ENCODE measurements at places on chromosomes 12 and 14. TPM values are rescaled to one million over a fixed set of nuclear protein-coding genes. Genes with fewer than 3 reads are reported as not detected.

- DNase-seq = no peak
These were observed 7.8 kb downstream of the GON7 start for GRCh38 chr14:93199031-93199430.

DNA sequence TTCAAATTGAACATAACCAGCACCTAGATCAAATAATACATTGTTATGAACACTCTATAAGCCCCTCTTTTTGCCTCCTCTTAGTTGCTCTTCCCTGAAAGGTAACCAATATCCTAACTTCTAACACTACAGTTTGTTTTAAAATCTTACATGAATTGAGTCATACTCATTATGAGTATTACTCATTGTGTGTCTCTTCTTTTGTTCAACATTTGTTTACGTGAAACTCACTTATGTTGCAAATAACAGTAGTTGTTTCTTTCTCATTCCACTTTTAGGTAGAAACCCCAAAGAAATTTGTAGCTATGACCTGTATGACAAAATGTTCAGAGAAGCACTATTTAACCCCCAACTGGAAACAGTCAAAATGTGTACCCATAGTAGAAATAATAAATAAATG, 6.6 kb downstream of the LRRC9 start:
- no peak for DNase-seq

DNA sequence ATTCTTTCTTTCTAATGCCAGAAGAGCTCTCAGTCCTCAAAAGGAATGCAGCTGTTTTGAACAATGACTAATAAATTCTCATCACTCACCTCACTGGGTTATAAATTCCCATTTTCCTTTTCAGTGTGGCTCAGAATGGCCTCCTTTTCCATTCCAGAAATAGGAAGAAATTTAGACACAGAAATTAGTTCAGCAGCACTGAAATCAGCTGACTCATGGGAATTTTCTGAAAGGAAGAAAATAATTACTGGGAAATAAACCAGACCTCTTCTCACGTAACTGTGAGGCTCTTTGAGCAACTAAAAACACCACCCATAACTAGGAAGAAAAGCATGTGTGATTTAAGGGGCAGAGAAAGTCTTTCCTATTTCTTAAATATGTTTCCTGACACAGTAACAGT, 23.8 kb downstream of the CD163 start:
- DNase-seq = no peak

The DNM1L gene
- total RNA-seq = 91.8 TPM

DNA sequence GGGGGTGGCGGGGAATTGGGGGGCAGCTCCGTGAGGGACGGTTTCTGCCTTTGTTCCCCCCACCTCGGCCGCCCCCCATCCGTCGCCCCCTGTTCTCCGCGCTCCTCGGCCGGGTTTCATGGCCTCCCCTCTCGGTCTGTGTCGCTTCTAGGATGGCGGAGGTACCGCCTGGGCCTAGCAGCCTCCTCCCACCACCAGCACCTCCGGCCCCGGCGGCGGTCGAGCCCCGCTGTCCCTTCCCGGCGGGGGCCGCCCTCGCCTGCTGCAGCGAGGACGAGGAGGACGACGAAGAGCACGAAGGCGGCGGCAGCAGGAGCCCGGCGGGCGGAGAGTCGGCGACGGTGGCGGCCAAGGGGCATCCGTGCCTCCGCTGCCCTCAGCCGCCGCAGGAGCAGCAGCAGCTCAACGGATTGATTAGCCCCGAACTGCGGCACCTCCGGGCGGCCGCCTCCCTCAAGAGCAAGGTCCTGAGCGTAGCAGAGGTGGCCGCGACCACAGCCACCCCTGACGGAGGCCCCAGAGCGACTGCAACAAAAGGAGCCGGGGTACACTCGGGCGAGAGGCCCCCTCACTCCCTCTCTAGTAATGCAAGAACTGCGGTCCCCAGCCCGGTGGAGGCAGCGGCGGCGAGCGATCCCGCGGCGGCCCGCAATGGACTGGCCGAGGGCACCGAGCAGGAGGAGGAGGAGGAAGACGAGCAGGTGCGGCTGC, 575 bp downstream of the NAA30 start:
- no peak for DNase-seq

GRCh38 chr14:63249092-63249491, 44.8 kb downstream of the RHOJ start:
- no peak for DNase-seq

DNA sequence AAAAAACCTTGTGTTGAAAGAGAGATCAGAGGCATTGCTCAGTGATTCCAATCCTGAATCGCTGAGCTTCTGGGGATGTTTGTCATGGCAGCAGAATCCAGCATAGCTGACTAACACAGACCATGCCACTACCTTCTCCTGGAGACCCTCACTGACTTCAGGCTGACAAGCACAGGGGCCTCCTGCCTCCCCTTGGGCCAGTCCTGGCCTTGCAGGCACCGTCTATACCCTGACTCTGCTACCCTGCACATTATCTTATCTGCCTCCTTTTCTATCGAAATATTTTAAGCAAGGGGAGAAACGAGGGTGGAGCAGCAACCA, 139.8 kb downstream of the KIF26A start:
- DNase-seq = no peak

DNA sequence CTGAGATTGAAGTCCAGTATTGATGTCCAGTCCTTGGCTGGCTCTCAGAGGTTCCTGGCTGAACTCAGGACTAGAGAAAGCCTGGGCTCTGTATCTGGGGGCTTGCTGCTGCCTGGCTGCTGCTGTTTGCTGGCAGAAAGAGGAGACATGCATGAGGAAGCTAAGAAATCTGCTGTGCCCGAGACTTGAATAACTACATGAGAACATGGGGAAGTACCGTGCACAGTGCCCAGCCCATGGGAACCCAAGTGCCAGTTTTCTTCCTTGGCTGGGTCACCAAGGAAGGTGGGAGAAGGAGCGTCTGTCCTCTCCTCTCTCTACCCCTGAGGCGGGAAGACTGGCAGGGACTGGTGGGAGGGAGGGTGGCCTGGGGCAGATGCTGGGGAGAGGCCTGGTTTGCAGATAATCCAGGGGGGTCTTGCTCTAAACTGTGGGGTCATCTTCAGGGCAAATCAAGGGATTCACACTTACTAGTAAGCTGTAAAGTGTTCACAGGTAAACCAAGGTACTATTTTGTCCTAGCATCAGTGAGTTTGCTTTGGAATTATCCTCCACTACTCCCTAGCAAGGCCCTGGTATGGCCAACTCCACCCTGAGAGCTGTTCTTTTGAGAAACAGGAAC, 13.8 kb upstream of the ZFP36L1 start:
- no peak for DNase-seq

The ATP23 gene
- 10.3 TPM for total RNA-seq

- no peak for DNase-seq
These were observed 2.6 kb upstream of the DDX47 start for GRCh38 chr12:12810553-12811021.

GRCh38 chr12:52800259-52800917, 4.5 kb upstream of the KRT3 start:
- no peak for DNase-seq

GRCh38 chr14:98598576-98598975, 673.4 kb downstream of the BCL11B start:
- no peak for DNase-seq

The FOXN3 gene
- total RNA-seq = 8.8 TPM

The PROX2 gene
- total RNA-seq = not detected

The DDX51 gene
- total RNA-seq = 29.3 TPM

GRCh38 chr14:70473825-70474224, 21.9 kb downstream of the ADAM21 start:
- DNase-seq = no peak

The OR4K1 gene
- not detected for total RNA-seq

The SRGAP1 gene
- total RNA-seq = 26.8 TPM

GRCh38 chr14:98176892-98177291, 1095.1 kb downstream of the BCL11B start:
- no peak for DNase-seq

The ATN1 gene
- total RNA-seq = 82.3 TPM

Measured in Panc1 (cell line).